Sciatic nerve (tissue), 2 donors: ENCODE measurements at places on chromosomes 7 and 10. TPM values are rescaled to one million over a fixed set of nuclear protein-coding genes. Genes with fewer than 3 reads are reported as not detected.

GRCh38 chr7:142301923-142302550, 44.2 kb upstream of the PRSS58 start:
- DNase-seq: no peak

Gene STEAP4
- total RNA-seq: 189 TPM

Gene PTF1A
- total RNA-seq: not detected

Gene CARD11
- total RNA-seq: 3.9 TPM

GRCh38 chr10:4086131-4086898, 301.3 kb upstream of the KLF6 start:
- DNase-seq: no peak

Gene GNAT3
- not detected for total RNA-seq

Gene SYT15
- total RNA-seq: 17.1 TPM

GRCh38 chr7:8143151-8143874, 118.7 kb downstream of the ICA1 start:
- DNase-seq: no peak

Gene HK1
- 58.3 TPM for total RNA-seq

DNA sequence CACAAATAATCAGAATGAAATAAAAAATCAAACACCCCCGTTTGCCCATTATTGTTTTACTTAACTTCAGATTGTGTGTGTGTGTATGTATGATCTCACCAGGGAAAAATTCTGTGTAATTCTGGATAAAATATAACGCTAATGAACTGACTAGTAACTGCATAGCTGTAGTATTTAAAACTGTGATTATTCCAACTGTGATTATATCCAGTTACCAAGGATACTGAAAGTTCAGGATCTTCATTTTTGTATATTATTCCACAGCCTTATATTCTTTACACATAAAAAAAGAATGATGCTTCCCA, 2.9 kb downstream of the TWIST1 start:
- DNase-seq: no peak

Gene EN2
- total RNA-seq: not detected

- DNase-seq: no peak
These were observed 30.8 kb downstream of the PRLHR start for GRCh38 chr10:118564652-118565051.

DNA sequence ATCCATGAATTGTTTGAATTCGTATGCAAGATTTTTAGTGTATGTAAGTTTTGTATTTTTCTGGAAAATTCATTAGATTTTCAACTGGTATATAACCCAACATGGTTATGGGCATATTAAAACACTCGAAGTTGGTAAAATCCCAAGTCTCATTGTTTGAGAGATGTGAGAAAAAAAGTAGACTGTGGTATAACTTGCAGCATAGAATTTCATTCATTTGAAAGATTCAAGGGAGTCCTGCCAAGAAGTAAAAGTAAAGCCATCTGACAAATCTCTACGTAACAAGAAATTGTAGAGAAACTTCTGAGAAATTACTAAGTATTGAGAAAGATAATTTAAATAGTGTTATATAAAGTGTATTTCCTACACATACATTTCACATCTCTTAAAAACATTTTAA, 40.2 kb downstream of the SEMA3E start:
- no peak for DNase-seq

DNA sequence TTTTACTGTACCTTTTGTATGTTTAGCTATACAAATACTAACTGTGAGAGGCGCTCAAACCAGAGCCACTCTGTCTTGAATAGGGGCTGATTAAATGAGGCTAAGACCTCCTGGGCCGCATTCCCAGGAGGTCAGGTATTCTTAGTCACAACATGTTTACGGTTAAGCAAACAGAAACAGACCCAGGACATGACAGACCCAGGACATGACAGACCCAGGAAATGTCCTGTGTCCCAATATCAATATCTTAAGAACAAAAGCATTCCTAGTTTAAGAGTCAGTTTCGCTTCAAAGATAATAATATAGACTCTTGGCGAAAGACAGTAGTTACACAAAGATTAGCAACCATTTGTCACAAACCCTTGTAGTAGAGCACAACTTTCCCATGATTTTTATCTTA, 304.5 kb downstream of the CCSER2 start:
- no peak for DNase-seq

Gene POLR2J2
- 20.6 TPM for total RNA-seq

Gene POU6F2
- total RNA-seq: 2.9 TPM

Gene VDAC2
- total RNA-seq: 120 TPM

- DNase-seq: no peak
These were observed 41.1 kb upstream of the IL15RA start for GRCh38 chr10:6018422-6018821.

GRCh38 chr10:85635650-85636049, 730.9 kb downstream of the GRID1 start:
- DNase-seq: no peak

DNA sequence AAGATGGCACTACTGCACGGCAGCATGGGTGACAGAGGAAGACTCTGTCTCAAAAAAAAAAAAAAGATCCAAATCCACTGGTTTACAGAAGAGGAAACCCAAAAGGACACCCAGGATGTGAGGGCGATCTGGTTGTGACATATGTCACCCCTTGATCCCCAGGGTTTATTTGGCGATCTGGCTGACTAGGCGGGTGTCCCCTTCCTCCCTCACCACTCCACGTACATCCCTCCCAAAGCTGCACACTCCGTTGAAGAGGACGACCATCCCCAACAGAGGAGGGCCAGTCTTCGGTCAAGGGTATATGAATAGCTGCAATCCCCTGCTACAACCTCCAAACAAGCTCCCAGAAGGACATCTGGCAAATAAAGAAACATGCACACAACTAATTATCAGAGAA, 111.6 kb downstream of the HTR5A start:
- no peak for DNase-seq

GRCh38 chr7:112395411-112395810, 54.8 kb upstream of the IFRD1 start:
- DNase-seq: no peak

Gene SLC39A12
- not detected for total RNA-seq

Gene STAM
- total RNA-seq: 25.1 TPM

- no peak for DNase-seq
These were observed 61.4 kb upstream of the NME8 start for GRCh38 chr7:37786741-37787569.

DNA sequence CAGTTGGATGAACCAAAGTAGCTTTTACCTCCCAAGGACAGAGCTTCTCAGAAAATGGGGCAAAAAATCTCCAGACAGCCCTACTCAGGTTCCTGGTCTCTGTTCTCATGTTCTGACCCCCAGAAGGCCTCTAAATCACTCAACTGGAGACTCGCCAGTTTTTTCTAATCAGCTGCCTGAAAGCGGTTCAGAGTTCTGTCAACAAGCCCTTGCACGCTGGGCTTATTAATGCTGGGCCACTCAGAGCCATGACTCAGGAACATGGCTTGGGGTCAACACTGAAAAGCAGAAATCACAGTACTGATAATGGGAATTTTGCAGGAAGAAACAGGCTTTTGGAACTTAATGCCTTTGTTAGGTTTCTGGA, 15.3 kb downstream of the ECHDC3 start:
- DNase-seq: no peak

- no peak for DNase-seq
These were observed 63.0 kb downstream of the VOPP1 start for GRCh38 chr7:55509322-55509721.

Gene CDHR1
- 2.0 TPM for total RNA-seq

DNA sequence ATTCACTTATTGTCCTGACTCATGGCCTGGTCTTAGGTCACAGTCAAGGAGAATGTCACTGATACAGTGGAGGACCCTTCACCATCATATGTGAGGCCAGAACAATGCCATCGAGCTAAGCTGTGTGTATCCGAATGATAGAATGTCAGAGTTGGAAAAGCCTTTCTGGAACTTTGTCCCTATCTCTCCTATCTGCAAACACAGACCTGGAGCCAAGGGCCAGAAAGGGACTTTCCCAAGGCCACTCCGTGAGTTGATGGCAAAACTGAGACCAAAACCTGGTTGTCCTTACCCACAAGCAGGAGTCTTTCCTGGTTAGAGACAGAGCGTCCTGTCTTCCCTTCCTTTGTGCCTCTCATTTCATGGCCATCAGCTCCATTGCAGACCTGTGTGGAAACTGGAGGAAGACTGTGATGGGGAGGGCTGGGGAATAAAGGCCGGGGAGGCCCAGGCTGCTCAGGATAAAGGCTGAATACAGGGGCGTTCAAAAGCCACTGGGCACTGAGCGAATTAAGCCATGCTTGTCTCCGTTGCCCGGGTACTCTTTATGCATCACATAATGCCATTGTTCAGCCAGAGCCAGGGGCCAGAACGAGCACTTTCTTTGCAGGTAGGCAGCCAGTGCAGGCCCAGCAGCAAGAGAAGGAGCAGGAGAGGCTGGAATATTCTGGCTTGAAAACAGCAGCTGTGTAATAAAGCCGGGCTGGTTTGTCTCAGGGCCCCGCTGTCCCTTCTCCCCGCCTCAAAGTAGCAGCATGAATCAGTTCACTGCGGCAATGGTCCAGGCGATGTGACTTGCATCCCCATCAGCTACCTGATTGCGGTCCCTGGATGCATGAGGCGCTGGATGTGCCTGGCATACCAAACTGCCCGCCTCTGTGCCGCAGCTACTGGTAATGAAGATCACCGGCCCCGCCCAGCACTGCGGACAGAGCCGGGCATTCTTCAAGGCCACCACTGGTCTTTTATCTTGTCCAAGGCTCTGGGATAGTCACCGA, 143.0 kb downstream of the RPS24 start:
- DNase-seq: no peak

- no peak for DNase-seq
These were observed 71.1 kb downstream of the STK17A start for GRCh38 chr7:43653891-43654504.

DNA sequence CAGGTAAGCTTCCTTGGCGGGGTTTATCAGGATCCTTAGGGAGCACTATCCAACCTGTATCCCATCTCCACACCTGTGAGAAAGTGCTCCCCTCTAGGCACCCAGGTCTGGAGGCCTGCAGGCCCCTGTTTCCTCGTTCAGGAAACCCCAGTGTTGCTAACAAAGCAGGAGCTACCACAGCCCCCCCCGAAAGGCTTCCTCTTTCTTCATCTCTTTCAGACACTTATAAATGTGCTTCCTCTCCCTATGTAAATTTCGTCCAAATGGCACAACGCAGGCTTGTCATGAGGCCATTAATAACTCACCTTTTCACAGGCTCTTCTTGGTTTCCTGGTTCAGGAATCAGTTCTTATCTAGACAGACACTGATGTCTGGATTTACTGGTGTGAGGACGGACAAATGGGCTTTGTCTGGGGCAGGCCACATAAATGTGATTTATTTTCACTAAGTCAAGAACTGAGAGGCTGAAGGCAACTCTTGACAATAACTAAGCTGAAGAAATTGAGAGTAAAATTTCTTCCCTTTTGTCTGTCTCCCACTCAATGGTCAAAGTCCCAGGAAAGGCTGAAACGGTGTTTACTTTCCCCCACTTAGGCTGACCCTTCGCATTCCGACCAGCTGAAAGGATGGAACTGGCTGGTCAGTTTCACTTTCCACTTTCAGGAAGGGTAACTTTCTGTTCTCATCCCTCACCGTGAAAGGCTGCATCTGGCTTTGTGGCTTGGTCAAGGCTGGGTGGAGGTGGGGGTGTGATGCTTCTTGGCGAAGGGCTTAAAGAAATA, 46.8 kb downstream of the PIK3AP1 start:
- no peak for DNase-seq

DNA sequence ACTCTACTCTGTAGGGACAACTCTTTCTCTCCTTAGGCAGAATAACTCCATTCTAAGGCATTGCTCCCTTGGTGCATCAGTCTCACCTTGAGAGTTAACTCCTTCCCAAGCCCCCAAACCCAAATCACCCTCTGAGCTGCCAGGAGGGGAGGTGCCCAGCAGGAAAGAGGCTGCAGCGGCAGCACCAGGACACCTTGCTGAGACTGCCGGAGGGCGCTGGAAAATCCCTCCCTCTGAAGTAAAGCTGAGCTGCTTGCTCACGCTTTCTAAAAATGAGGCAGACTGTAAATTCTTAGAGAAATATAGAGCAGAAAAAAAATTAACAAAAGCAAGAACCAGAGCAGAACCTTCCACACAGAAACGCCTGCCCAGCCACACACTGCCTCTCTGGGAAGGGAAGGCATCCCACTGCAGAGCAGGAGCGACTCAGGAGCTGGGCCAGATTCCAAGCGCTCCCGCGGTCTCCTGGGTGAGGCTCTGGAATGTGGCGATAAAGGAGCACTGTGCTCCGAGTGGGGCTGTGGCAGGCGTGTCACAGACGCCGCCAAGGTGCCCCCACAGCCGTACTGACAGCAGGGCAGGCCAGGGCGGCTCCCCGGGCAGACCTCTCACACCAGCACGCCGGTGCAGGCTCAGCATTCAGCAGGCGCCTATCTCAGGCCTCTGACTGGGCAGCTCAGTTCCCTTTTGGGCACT, 202.1 kb downstream of the TNS3 start:
- DNase-seq: peak; percentile 78

Gene LIPJ
- 0.13 TPM for total RNA-seq

DNA sequence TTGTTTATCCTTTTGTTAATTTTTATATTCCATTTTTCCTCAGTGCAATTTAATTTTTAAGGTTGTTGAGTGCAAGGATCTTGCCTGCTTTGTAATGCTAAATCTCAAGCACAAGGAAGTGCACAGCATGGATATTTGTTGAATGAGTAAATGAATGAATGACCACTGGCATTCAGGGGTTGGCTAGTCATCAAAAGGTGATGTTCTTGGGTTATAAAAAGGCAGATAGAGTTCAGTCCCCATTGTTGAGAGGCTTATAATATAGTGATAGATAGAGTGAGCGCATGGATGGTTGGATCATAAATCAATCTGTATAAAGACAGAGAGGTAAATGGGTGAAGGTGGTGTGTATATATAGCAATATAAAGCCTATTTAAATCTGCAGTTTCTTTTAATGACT, 193.2 kb upstream of the KLF6 start:
- DNase-seq: no peak

Gene PFKFB3
- 87.7 TPM for total RNA-seq

DNA sequence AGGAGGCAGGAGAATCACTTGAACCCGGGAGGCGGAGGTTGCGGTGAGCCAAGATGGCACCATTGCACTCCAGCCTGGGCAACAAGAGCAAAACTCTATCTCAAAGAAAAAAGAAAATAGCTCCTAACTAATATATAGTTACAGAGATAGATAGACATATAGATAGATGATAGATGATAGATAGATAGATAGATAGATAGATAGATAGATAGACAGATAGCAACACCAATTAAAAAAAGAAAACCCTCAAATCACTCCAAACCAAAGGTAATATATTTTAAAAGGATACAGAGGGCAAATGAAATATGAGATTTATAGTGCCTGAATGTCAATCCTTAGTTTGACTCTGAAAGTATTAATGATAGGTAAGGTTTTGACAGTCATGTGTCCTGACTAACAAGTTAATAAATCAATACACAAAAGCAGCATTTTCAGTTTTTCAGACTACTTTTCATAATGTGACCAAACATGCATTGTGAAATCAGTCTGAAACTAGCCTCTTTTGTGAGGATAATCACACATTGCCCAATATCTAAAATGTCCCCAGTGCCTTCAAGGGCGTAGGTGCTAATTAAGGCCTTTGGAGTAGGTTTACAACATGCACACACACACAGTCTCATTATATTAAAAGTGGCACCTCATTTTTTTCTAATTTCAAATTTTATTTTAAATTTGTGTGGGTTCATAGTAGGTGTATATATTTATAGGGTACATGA, 61.2 kb downstream of the BPGM start:
- no peak for DNase-seq
